Endodermal cell (in vitro differentiated cells): ENCODE measurements at places on chromosomes 7 and 10. TPM values are rescaled to one million over a fixed set of nuclear protein-coding genes. Genes with fewer than 3 reads are reported as not detected.

DNA sequence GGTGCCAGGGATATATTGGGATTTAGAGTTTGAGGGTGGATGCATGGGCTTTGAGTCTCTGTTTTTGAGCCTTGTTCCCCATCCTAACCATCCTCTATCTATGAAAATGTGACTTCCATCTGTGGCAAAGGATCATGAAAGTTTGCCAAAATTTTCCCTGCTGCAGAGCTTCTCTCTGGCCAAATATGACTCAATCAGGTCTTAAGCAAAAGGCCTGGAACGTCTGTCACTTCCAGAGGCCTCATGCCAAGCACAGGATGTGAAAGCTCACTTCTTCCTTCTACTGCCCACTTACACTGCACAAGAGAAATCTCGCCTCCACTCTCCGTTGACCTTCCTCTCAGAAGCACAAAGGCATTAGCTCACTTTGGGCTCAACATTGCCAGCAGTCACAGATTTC is 696.9 kb upstream of the NRP1 start:
- peaks cover 3% of the 10 kb centered on the region for H3K4me1 ChIP-seq
- no peak overlapping the region for H3K27ac ChIP-seq
- no peaks in the 10 kb centered on the region for H3K36me3 ChIP-seq
- H3K4me3 ChIP-seq = no peak overlapping the region
- DNase-seq = no peak
- no peaks in the 10 kb centered on the region for H3K27me3 ChIP-seq

- no peaks in the 10 kb centered on the region for H3K27me3 ChIP-seq
- DNase-seq = no peak
- H3K4me1 ChIP-seq = no peaks in the 10 kb centered on the region
- H3K4me3 ChIP-seq = no peak overlapping the region
- no peaks in the 10 kb centered on the region for H3K36me3 ChIP-seq
Observed at GRCh38 chr7:118057404-118057803, 126.6 kb upstream of the LSM8 start.

DNA sequence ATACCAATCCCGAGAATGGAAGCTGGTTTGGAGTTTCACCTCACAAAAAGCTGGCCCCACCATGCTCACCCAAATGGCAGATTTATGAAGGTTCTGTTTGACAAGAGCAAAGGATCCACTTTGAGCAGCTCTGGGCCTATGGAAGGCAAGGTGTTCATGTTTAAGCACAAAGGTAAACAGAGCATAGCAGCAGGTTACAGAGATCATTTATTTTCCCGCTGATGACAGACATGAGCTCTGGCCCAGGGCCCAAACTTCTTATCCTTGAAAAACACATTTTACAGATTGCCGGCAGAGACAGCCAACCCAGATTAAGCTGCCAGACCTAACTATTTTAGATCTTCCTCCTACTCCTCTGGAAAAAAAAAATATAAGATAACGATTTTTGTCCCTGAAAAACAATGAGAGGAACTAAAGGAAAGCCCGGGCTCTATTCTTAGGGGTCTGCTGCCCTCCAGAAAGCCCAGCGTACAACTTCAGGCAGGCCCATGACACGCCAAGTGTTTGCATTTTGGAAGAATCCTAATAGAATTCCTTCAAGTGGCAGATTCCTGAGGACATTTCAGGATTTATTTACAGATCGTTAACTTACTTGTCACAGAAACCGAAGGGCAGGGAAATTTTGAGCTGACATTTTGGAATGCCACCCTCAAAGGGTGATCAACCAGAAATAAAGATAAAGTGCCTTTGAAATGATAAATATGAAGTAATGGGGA is 40.0 kb downstream of the SYPL1 start:
- no peaks in the 10 kb centered on the region for H3K4me1 ChIP-seq
- H3K27me3 ChIP-seq = no peaks in the 10 kb centered on the region
- H3K36me3 ChIP-seq = no peaks in the 10 kb centered on the region
- DNase-seq = peak; percentile 54
- no peak overlapping the region for H3K4me3 ChIP-seq
- H3K27ac ChIP-seq = no peak overlapping the region

GRCh38 chr10:35316218-35316967 is 19.9 kb upstream of the CCNY start:
- H3K27me3 ChIP-seq = no peaks in the 10 kb centered on the region
- H3K27ac ChIP-seq = no peak overlapping the region
- no peak overlapping the region for H3K4me3 ChIP-seq
- peaks cover 11% of the 10 kb centered on the region for H3K36me3 ChIP-seq
- H3K4me1 ChIP-seq = no peaks in the 10 kb centered on the region

GRCh38 chr10:78919181-78919966 is 149.4 kb upstream of the ZMIZ1 start:
- H3K4me3 ChIP-seq = no peak overlapping the region
- H3K27me3 ChIP-seq = no peaks in the 10 kb centered on the region
- no peaks in the 10 kb centered on the region for H3K4me1 ChIP-seq
- no peak for DNase-seq
- no peaks in the 10 kb centered on the region for H3K36me3 ChIP-seq

DNA sequence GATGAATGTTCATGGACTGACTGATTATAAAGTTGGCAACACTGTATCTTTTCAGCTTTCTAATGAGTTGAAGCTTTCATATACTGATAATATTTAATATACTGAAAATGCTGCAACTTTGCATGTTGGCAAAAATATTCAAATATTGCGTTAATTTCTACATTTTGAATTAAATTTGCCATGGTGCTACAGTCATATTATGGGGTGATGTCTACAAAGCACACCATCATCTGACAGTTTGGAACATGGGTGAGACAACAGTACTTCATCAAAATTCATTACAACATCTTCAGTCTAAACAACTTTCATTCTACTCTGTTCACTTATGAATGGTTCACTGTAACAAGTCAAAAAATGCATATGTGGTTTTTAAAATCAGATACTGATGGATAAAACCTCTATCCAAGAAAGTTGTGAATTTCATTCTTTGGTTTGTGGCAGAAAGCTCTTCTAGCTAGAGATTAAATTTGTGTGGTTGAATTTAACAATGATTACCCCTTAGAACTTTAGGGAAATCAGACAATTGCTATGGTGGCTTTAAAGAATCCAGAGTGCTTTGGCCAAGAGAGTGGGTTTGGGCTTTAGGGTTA is 136.4 kb downstream of the TMEM26 start:
- no peak overlapping the region for H3K27ac ChIP-seq
- H3K4me1 ChIP-seq = no peaks in the 10 kb centered on the region
- H3K4me3 ChIP-seq = no peak overlapping the region

GRCh38 chr10:77846718-77847311 is 79.7 kb downstream of the DLG5 start:
- H3K4me1 ChIP-seq = peaks cover 24% of the 10 kb centered on the region
- H3K36me3 ChIP-seq = peaks cover 60% of the 10 kb centered on the region
- DNase-seq = peak; percentile 95
- no peak overlapping the region for H3K4me3 ChIP-seq

GRCh38 chr10:86206240-86206579 is 160.4 kb downstream of the GRID1 start:
- DNase-seq = no peak
- H3K4me3 ChIP-seq = no peak overlapping the region
- no peaks in the 10 kb centered on the region for H3K27me3 ChIP-seq
- no peaks in the 10 kb centered on the region for H3K4me1 ChIP-seq
- H3K27ac ChIP-seq = no peak overlapping the region

The BMS1 gene
- 15.1 to 19.8 TPM (median 19.4 TPM) in 3 replicates for total RNA-seq

The MACC1 gene
- 1.4 and 2.8 TPM in 2 replicates for total RNA-seq

The ARHGEF35 gene
- 4.8 to 10.6 TPM (median 9.5 TPM) in 3 replicates for total RNA-seq

The PTN gene
- total RNA-seq = 5.6 to 7.1 TPM (median 6.6 TPM) in 3 replicates

The LDB1 gene
- 82.6 and 85.6 TPM in 2 replicates for total RNA-seq

The PRSS1 gene
- total RNA-seq = 4.4 and 5.7 TPM in 2 replicates
